CD4-positive, alpha-beta T cell treated with Interleukin-17A for 1 hour (primary cell): ENCODE measurements at places on chromosomes 1 and 21.

DNA sequence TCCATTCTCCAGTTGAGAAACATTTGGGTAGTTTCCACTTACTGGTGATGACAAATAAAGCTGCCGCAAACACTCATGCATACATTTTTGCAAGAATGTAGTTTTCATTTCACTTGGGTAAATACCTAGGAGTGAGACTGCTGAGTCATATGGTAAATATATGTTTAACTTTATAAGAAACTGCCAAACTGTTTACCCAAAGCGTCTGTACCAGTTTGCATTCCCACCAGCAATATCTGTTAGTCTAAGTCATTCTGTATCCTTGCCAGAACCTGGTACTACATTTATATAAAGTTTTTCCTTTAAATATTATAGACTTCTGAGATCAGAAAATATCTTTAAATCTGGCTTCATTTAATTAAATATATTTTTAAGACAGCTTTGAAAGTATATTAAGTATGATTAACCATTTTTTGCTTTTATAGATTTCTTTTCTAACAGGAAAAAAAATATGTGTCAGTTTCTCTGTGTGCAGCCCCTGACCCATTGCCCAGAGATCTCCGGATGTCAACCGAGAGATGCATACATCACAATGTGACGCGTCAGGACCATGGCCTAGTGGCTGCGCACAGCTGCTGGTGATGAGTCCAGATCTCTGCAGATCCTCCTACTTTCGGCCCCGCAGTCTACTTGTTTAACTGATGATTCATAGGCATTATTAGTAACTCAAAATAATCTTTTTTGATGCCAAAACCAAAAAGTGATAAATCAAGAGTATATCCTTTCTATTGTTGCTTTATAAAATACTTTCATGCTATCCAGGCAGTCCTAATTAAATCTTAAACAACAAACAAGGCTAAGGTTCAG, 227.1 kb upstream of the MAP1LC3C start:
- DNase-seq = no peak

DNA sequence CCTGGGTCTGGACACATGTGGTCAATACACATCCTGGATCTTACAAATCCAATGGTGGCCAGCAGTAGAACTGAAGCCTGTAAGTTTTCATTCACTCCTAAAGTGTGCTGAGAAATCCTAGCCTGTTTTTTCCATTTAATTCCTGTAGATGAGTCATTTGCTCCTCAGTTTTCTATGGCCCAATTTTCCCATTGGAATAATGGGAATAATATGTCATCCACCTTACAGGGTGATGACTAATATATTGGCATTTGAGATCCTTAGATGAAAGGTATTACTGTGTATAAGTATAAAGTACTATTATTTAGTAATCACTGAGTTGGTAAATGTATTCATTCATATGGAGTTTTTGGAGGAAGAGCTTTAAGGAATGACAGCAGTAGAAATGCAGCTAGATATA, 89.7 kb upstream of the ADAR start:
- DNase-seq = no peak

- no peak for DNase-seq
Measured at GRCh38 chr21:45492765-45493164, 49.5 kb downstream of the SLC19A1 start.

- no peak for DNase-seq
Measured at GRCh38 chr1:63931468-63931867, 157.7 kb downstream of the ROR1 start.

- DNase-seq = peak; percentile 79
Measured at GRCh38 chr1:28208818-28209441, 23.9 kb downstream of the DNAJC8 start.

DNA sequence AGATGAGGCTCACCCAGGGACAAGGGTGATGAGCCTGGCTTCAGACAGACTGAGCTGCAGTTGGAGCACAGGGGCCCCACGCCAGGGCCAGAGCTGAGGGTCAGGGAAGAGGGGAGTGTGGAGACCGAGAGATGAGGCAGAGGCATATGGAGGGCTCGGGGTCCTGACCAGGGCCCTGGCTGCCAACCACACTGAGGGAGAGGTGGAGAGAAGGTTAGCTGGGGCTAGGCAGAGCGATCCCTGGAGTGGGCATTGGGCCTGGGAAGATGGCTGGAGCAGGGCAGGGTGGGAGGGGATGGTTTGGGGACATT, 8.0 kb downstream of the PEAR1 start:
- DNase-seq = no peak
